Ovary (tissue), 10 donors: ENCODE measurements at places on chromosomes 16 and 17.

DNA sequence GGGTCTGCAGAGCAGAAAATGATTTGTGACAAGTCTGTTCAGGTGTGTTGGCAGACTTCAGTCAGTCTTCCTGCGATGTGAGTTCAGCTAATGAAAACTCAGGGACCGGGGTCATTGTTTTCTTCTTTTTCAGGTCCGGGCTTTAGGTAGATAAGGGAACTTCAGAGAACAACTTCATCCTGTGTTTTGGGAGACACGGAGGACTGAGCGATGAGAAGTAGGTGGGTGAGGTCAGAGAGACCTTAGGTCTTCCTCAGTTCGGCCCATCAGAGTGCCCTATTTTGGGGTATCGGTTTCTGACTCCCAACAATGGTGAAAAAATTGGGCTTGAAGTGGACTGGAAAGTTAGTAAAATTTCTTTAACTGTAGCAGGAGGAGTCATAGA lies 88.9 kb upstream of the ATF7IP2 start:
- no peak for DNase-seq

DNA sequence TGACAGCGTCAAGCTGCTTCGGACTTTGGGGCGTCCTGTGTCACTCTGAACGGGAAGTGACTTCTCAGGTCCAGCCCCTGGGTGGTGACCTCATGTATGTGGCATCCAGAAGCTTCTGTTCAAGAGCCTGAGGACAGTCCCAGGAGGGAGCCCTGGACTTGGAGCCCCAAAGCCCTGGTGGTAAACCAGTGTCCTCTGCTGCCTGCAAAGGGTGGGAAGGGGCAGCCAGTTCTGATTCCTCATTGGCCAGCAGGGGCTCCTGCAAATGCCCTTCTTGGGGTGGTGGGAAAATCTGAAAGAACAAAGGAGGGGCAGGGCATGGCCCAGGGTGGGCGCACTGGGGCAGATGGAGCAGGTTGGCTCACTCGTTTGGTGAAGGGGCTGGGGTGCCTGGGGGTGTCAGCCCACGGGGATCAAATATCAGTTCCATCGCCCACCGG lies 1.6 kb downstream of the OSGIN1 start:
- no peak for DNase-seq

- DNase-seq, result no peak
These were observed 97.9 kb downstream of the IRF8 start for GRCh38 chr16:85996843-85997242.

- DNase-seq, result no peak
These were observed 1.0 kb downstream of the HOXB8 start for GRCh38 chr17:48613862-48614694.

DNA sequence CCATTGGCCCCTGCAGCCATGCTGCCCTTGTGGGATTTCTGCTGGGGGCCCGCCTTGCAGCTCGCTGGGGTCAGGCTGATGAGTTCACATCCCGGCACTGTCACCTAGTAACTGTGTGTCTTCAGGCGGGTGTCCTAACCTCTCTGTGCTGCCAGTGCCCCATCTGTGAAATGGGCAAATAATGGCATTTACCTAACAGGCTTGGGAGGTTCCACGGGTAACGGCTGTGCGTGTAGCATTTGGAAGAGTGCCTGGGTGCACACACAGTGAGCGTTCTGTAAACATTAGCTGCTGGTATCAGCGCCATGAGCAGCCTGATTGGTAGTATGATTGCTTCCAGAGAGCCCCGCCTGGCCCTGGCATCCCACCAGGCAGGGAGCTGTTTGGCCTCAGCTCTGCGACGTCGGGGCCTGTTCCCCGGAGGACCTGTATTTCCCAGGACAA lies 167.3 kb upstream of the GSE1 start:
- no peak for DNase-seq

- DNase-seq, result no peak
These were observed 9.8 kb downstream of the ST6GALNAC1 start for GRCh38 chr17:76633628-76634328.

- DNase-seq, result no peak
These were observed 93.4 kb upstream of the TMEM132E start for GRCh38 chr17:34485999-34486398.

DNA sequence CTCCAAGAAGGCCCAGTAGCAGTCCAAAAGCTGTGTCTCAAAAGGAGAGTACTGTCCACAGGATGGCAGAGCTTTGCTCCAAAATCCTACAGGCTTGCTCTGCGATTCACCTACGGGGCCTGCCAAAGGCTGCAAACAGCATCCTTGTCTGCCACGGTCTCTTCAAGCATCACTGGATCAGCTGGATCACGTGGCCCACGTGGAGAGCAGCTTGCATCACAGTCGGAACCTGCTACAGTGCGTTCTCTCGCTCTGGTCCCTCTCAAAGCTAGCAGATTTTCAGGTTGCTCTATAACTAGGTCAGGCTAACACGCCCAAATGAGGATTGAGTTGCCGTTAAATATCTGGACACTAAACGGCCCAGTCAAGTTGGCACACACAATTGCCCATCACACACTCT lies 8.4 kb upstream of the TIMM22 start:
- no peak for DNase-seq

DNA sequence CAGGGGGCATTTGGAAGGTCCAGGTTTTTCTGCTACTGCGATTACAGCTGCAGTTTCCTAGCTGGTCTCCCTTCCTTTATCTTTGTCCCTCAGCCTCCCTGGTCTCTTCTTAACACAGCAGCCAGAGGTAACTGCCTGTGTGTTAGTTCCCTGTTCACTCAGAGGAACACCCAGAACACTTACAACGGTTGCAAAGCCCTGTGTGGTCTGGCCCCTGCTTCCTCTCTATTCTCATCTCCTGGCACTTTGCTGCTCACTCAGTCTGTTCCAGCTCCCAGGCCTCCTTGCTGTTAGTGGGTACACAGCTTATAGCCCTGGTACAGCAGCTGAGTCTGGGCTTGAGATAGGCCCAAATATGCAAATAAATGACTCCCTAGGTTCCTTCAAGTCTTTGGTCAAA lies 16.4 kb downstream of the NTN1 start:
- DNase-seq, result no peak

- DNase-seq, result no peak
These were observed 538 bp upstream of the RAPGEFL1 start for GRCh38 chr17:40176754-40177110.

DNA sequence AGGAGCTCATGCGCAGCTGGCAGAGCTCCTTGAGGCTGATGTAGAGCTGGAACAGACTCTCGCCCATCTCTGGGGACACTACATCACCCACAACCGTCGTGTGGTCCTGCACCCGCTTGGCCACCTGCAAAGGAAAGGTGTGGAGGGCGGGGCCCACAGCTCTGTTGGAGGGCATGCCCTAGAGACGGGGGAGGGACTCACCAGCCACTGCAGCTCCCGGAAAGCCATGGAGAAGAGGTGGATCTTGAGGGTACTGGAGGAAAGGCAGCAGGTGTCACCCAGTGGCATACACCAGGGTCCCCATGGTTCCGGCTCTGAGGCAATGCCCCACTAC lies 8.6 kb downstream of the UNC13D start:
- DNase-seq, result no peak

GRCh38 chr16:67236563-67237395 lies 9.8 kb downstream of the TMEM208 start:
- peak; percentile 55 for DNase-seq

DNA sequence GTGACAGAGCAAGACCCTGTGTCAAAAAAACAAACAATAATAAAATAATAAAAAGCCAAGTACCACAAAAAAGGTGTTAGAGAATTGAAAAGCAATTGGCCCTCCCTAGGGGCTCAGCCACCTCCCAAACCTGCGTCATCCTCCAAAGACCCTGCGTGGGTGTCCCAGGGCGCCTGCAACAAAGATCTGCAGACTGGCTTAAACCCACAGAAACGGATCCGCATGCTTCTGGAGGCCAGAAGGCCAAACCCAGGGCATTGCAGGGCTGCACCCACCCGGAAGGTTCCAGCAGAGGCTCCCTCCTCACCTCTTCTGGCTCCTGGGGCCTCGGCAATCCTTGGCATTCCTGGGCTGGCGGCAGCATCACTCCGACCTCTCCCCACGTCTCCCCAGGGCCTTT lies 1.5 kb downstream of the ENPP7 start:
- no peak for DNase-seq

- no peak for DNase-seq
These were observed at the start of gene GRIN2A for GRCh38 chr16:10182222-10183053. TSS of gene GRIN2A (minus strand) at chr16:10182428. CDS start at chr16:10180411, 2,017 bp downstream.

GRCh38 chr17:7307686-7308624 lies 527 bp downstream of the EIF5A start:
- DNase-seq, result peak; percentile 80

GRCh38 chr16:15792563-15792971 lies 64.3 kb downstream of the MYH11 start:
- DNase-seq, result no peak

DNA sequence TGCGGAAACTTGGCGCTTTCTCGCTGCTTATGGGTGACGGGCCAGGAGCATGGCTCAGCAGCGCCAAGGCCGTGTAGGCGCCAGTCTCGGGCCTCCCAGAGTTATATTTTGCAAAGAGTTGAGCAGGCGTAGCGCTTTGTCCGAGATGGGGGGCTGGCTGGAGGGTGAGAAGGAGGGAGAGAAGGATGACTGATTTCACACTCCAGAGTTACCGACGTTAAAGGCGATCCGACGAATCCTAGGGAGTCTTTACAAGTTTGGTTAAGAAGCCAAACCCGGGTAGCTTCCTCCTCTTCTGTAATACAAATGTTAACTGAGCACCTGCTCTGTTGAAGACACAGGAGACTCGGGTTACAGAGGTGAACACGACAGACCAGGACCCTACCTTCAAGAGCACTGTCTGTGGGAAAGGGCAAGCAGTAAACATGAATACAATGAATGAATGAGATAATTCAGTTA lies 782 bp downstream of the POLR2A start:
- DNase-seq, result no peak

DNA sequence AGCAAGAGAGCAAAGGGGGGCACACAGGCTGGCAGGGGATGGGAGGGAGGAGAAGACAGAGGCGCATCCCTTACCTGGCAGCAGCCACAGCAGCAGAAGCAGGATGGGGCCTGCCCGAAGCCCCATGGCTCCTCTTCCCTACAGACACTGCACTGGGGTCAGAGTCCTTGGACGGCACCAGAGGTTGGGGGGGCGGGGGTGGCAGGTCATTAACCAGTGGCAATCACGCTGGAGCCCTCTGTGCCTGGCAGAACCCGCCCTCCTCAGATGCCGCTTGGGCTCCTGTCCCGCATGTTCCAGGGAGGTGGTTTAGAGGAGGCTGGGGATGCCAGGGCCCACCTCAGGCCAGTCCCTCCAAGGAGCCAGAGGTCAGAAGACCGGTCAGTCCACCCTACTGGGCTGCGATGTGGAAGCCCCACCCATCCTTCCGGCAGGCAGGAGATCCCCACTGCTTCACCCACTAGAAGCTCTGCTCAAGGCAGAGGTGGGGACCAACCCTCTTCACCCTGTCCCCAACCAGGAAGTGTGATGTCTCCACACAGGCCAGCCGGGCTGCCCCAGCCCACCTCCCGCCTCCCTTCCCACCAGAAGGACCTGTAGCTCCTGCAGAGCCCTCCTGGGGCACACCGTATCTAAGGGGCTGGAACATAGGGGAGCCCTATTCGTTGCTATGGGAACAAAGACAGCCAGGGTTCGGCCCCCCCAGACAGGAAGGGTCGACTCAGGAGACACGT lies 11.7 kb downstream of the ZG16B start:
- no peak for DNase-seq

DNA sequence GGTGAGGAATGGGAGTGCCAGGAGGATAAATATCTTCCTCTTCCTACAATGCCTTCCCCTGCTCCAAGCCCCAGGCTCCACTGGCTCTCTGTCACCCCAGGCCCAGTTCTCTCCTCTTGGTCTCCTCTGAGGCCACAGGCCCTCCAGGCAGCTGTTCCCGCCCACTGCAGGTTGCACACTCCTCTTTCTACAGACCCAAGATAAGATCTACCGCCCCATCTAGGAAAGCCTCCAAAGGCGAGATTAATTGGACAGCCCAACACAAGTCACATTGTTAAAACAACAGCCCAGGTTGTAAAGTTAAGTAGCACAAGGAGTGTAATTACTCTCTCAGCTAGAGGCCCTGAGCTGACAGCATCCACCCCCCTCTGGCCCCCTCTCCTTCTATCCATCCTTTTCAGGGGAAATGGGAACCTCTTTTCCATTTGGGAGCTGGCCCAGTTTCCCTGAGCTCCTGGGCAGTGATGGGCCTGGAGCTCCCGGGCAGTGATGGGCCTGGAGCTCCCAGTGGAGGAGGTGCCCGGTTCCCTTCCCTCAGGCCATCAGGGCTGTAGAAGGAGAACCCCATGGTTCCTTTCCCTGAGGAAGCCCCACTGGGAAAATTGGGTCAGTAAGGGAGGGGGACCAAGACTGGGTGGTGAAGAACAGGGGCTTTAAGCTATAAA lies 7.3 kb downstream of the DLX4 start:
- no peak for DNase-seq
